H54 (cell line): ENCODE measurements at places on chromosomes 5 and 9.

GRCh38 chr5:158026304-158027031, 167.5 kb upstream of the CLINT1 start:
- DNase-seq = no peak

GRCh38 chr9:37520641-37521040, 34.9 kb downstream of the POLR1E start:
- DNase-seq = no peak

- no peak for DNase-seq
Measured at GRCh38 chr9:17625644-17626388, 47.0 kb downstream of the SH3GL2 start.

DNA sequence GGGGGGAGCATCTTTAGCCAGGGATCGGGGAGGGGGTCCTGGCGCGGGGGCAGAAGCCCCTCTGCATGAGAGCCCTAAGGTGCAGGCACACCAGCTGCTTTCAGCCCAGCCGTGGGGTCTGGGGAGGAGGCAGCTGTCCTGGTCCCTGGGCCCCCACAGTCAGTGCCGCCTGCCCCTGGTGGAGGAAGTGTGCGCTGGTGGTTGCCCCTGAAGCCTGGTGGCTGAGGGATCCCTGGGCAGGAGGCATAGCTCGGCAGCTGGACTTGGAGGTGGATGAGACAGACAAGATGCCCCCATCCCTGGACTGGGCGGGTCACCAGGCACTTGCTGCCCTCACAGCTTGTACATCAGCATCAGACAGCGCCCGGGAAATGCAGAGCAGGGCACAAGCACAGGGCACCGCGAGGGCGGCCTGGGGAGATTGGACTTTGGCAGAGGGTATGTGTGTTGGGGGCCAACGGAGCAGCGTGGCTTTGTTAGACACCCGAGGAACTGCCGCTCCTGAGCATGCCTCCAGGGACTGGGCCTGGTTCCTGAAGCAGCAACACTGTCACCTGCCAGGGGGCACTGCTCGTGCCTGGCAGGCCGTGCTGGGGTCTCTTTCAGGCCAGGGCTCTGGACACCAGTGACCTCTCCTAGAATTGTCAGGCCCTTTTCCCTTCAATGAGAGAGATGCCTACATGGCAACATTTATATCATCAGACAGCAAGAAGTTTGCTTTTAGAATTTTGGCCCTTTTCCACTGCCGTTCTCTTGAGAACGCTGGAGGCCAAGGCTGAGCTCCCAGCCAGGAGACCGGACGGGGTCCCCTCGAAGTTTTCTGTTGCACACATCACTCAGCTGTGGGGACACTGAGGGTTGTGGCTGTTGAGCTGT, 41.9 kb upstream of the CTSL start:
- no peak for DNase-seq

GRCh38 chr9:93918061-93918460, 37.1 kb downstream of the BARX1 start:
- DNase-seq = no peak

DNA sequence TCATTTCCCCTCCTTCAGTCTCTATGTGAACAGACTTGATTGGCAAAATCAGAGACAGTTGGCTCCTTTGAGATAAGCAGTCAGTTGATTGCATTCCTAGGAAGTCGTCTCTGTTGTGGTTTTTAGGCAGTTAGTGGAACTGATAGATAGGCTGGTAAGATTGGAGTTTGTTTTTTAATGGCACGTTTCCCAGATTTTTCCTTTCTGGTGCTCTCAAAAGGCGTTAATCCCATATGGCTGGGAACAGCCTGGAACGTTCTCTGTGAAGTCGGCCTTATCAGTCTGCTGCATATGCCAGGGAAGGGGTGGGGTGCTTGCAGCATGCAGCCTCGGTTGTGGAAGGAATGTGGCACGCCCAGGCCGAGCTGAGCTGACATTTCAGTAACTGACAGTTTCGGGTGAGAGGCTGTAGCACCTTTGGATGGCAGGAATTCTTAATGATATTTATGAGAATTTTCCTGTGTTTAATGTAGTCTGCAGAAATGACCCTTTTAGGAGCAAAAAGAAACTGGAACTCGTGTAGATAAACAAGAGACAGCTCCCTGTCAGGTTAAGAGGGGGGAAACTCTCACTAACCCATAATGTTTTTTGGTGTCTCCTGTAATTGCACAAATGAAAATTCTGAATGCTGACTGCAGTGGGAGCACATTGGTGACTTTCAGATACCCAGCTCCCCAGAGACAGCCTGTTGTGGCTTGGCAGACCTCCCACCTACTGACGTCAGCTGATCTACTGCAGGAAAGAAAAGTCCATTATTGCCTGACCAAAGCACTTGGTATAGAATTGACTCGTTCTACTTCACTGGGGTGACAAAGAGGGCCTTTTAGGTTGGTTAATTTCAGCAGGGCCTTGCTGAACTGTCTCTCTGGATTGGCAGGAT, 6.3 kb downstream of the SPTAN1 start:
- peak; percentile 78 for DNase-seq

DNA sequence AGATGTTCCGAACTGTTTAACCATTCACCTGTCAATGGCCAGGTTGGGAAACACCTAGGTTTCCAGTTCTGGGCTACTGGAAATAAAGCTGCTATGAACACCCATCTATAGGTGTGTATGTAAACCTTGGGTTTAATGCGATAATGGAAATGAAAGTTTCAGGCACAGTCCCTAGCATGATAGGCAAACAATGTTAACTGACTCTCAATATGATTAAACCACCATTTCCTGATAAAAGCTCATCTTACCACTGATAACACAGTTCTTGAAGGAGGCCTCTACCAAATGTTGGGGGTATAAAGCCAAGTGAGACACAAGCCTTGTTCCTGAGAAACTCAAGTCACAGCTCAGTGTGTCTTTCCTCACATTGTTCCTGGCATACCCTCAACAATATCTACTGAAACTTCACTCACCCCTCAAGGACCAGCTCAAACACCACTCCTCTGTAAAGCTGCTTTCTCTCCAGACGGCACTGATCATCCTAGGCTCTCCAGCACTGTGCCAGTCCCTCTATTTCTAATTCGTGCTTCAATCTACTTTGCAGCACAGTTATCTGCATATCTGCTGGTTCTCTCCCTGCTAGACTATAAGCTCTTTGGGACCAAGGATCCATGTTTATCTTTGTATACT, 15.8 kb downstream of the RAB14 start:
- no peak for DNase-seq

GRCh38 chr9:84436386-84437109, 96.0 kb upstream of the SLC28A3 start:
- no peak for DNase-seq

- no peak for DNase-seq
Measured at GRCh38 chr5:4156889-4157288, 561.3 kb downstream of the IRX1 start.

DNA sequence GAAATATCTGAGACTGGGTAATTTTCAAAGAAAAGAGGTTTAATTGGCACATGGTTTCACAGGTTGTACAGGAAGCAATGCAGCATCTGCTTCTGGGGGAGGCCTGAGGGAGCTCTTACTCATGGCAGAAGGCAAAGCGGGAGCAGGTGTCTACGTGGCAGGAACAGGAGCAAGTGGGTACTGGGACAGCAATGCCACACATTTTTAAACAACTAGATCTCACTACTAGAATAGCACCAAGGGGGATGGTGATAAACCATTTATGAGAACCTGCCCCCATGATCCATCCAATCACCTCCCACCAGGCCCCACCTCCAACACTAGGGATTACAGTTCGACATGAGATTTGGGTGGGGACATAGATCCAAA, 47.6 kb upstream of the HOMER1 start:
- no peak for DNase-seq

DNA sequence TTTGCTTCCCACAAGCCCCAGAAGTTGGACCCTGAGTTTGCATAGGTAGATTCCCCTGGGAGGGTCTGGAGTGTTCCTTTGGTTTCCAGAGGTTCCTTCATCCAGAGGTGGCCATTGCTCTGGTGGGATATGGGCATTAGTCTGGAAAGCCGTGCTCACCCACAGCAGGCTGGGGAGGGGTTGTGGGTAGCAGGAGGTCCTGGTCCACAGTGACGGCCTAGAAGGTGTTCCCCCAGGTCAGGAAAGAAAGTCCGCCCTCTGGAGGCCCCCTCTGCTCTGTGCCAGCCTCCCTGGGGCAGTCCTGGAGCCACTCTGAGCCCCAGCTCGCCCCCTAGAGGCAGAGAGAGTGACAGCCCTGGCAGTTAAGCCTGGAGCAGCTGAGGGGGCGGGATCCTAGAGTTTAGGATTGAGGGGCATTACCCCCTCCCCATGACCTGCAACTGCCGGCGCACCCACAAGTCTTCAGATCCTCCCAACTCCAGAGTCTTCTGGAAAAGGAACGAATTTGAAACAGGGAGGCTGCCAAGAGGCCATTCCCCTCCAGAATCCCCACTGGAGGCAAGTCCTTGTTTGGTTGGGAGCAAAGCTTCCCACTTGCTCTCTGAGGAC, 36.8 kb downstream of the NDST1 start:
- DNase-seq = no peak

DNA sequence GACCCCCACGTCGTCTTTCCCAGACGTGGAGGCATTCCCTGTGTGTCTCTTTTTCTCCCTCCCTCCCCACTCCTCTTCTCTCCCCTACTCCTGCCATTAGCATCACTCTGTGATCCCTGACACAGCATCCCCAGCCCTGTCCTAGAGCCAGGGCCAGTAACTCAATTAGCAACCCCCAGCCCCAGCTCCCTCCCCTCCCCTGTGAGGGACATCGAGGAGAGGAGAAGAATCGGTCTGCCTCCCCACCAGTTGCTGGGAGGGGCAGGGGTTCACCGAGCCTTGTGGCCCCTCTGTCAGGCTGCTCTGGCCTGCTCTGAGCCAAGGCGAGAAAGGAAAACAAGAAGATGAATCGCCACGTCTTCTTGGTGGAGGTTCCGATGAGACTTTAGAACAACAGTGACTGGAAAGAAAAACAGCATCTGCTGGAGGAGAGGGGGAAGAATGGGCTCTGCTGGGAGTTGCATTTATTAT, 123.1 kb downstream of the PAPPA start:
- no peak for DNase-seq

GRCh38 chr9:98516205-98516896, 192.4 kb downstream of the GABBR2 start:
- DNase-seq = no peak

GRCh38 chr5:759781-760362, 24.7 kb downstream of the ZDHHC11B start:
- no peak for DNase-seq

DNA sequence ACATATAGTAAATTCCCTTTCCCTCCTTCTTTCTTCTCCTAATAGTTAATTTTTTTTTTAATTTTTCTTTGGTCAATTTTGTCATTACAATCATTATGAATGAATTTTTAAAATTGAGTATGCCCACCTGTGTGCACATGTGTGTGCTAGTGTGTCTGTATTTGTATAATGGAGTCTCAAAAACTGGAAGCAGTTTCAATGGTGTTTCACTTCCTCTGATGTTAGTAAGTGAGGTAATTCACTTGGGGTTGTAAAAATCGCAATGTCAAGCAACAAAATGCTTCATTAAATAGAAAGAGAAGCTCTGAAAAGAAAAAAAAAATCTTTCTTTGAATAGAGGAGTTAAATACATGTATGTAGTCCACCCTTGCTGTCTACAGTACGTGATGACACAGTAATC, 1467.6 kb upstream of the NUDT12 start:
- no peak for DNase-seq
